ENCODE measurements at places on chromosomes 3 and 15.

- DNase-seq: no peak
These were observed 165.3 kb downstream of the SHQ1 start for GRCh38 chr3:72682936-72683452.

DNA sequence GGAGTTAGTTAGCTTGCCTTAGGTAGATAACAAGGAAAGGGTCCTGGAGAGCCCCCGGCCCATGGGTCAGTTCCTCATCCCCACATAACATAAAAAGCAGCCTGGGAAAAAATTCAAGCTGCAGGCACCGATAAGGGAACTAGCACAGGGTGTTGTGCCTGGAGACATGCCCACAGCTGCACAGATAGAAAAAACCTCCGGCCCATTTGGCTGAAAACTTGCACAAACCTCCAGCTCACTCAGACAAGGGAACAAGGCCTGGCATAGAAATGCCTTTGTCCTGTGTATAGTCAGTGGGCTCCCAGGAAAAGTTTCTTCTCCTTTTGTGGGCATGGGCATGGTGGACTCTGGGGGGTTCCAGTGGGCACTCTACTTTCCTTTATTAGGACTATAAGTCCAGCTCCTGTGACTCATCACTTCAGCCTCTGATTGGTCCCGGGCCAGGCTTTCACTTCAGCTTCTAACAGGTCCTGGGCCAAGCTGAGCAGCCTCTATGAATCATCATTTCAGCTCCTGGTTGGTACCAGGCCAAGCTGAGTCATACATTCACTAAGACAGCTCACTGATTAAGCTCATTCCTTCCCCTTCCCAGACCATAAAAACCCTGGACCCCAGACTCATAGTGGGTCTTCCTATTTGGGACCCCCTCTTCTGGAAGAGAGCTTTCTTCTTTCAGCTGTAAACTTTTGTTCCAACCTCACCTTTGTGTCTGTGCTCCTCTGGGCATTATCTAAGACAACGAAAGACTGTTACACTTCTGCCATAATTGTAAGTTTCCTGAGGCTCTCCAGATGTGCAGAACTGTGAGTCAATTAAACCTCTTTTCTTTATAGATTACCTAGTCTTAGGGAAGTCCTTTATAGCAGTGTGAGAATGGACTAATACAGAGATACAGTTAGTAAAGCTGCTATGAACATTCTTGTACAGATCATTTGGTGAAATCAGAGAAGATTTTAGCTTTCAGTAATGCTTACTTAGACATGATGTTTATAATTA, 348.0 kb upstream of the DPPA4 start:
- DNase-seq: no peak

DNA sequence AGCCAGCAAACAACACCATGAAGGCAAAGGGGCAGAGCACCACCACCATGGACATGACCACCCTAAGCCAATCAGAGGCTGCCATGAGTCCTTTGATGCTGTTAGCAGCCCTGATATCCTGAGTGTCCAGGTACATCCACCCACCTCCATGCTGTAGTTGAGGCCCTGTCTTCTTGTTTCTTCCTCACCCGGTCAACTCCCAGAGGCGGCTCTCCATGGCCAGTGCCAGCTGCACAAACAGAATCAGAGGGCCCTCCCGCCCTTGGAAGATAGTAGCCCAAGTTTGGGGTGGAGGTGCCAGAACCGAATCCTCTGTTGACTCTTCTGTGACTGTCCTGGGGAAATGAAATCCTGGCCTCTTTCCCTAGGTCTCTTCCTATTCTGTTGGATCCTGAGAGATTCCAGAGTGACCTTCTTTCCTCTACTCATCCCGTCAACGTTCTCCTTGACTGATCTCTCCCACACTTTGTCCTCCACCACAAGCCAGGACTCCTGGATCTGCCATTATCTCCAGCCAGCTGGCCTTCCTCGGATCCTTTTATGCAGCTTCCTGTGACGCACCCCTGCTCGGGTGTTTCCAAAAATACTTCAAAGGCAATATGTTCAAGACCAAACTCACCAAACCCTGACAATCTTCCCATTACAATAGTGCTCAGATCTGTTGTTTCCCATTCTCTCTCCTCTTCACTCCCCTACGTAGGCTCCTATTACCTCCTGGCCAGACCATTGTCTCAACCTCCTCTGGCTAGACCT, 45.4 kb upstream of the DLG1 start:
- DNase-seq: no peak

DNA sequence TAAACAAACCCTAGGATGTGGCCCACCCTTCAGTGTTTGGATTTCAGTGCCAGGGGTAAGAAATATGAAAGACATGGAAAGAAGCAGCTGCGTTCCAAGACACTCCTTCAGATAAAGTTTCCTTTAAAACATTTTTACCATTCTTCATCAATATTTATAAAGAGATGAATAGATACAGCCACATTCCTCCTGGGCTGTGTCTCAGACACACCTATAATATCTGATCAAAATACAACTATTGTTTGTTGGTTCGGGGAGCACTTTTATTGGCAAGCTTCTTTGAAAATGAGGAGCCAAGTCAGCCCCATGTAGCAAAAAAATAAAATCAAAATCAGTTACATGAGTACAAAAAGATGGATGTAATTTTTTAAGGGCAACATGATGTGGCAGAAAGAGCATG, 53.2 kb downstream of the RPL22L1 start:
- no peak for DNase-seq

- no peak for DNase-seq
These were observed 5.0 kb upstream of the TM2D3 start for GRCh38 chr15:101657171-101657570.

DNA sequence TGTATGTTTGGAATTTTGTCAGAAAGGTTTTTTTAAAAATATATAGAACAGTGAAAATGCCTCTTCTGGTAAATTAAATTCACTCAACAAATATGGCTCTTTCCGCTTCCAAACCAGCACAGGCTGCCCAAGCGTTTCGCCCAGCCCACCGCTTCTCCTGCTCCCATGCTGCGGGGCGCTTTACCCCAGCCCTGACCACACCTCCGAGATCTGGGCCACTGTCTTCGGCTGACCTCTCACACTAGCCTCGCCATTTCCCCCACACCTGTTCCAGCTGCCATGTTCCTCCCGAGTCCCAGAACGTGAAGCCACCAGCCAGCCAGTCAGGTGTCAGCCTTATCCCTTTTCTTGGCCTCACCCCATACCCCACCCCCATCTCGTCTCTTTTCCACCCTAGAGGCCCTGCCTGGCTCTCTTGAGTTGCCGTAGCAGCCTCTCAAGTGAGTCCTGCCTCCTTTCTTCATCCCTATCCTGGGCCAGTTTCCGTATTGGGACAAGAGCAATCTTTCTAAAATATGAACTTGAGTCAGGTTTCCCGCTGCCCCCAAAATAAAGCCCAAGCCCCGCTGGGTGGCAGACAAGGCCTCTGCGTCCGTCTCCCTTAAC, 46.5 kb downstream of the SLC12A8 start:
- DNase-seq: no peak

DNA sequence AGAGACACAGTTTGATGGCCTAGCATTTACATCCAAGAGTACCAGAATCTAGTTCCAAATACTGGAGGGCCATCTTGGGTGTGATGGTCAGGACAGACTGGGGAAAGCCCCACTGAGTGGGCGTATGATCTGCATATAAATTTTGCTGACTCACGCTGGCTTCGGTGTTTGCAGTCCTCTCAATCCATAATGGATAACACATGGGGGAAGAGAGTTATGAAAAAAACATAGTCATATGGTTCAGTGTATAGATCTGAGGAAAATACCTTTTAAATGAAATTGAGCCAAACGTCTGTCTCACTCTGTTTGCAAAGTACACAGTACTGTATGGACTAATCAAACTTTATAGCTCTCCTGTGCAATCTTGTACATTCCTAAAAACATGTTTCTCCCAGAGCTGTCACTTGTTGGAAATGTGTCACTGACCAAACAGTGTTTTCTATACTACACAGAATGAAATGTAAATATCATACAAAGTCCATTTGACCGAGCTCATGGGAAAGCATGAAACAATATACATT, 125.3 kb upstream of the THBS1 start:
- DNase-seq: no peak

- DNase-seq: no peak
These were observed 33.0 kb downstream of the GNB5 start for GRCh38 chr15:52158084-52158765.

GRCh38 chr15:68593341-68593740, 14.5 kb downstream of the CORO2B start:
- no peak for DNase-seq

DNA sequence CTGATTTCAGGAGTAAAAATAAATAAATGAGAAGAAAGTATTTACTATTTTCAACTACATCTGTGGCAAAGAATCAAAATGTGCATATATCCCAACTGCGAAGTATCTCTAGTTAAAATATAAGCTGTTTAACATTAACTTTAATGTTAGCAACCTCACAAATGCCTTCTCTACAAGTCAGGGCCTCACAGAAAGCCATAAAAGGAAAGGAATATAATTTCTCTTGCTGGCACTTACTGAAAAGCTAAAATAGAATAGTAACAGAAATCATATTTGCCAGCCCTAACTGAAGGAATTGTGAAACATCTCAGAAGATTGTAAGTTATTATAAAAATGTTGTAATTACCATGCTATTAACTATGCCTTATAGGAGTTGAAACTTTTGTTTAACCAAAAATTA, 65.1 kb upstream of the MBNL1 start:
- no peak for DNase-seq

DNA sequence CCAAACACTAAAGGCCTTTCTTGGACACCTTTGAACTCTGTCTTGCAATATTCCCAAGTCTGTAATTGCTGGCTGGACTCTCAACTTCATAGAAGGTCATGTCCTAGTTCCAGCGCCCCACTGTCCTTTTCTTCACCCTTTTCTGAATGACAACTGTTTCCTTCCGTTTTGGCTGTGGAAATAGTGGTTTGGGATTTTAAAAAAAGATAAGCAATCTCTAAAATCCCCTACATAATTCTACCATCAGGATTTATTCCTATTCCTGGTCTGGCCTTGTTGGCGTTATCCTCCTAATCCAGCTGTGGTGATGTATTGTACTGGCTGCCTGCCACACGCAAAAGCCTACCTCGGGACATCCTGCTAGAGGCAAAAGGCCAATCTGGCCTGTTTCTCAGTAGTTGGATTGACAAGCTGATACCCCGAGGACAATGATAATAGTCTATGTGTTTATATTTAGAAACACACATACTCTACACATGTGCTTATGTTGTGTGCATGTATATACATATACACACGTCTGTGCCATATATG, 440.3 kb upstream of the DPH6 start:
- DNase-seq: no peak

- no peak for DNase-seq
These were observed 280.1 kb downstream of the NEK10 start for GRCh38 chr3:27089068-27089467.

- DNase-seq: no peak
These were observed 96.1 kb downstream of the FOXP1 start for GRCh38 chr3:71487418-71487817.

- no peak for DNase-seq
These were observed 16.8 kb downstream of the BCL2L10 start for GRCh38 chr15:52095597-52096262.

DNA sequence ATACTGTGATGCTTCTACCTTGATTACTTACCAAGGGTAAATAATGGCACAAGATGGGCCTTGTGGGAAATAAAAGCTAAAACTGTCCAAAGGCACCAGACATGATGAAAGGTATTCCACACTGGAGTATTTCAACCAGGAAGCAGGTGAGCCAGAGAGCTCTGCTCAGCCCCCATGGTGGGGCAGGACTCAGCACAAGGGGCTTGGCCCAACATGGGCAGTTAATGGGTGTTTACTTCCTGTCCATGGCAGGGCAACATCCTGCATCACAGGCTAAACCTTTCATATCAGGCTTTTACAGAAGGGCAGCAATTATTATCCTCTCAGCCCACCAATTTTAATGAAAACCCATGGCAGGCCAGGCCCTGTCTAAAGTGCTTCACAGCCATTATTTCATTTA, 38.2 kb downstream of the MAGI1 start:
- no peak for DNase-seq

- DNase-seq: no peak
These were observed 215.6 kb upstream of the VEPH1 start for GRCh38 chr3:157718800-157719199.

DNA sequence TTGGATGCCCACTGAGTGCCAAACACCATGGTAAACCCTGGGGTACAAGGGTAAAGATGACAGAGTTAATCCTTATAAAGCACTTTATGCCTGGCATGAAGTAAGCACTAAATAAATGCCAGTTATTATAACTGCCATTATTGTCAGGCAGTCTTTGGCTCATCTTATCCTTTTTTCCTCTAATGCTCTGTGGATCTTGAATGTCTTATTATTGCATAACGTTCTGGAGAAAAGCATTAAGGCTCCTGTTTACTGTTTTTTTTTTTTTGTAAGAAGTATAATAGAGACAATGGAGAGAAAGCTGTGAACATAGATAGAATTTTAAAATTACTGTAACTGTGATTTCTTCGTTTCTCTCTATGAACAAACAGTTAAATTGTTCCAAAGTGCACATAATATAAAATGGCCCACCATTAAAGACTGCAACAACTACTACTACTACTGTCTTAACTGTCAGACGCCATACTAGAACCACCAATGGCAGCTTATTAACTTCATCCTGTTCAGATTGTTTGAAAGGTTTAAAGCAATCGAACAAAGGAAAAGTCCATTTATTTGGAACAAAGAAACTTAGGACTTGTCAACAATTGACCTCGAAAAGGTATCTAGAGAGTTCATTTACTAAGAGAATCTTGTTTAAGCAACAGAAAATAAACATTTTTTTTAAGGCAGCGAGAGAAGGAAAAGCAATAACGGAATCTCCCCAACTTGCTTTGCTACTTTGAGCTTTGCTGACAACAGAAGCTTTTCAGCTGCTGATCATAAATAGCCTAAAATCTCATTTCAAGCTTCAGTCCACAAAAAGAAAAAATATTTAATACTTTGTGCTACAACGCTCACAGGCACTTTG, 520.7 kb downstream of the ROBO1 start:
- no peak for DNase-seq

GRCh38 chr3:49769286-49769915, 16.9 kb downstream of the IP6K1 start:
- no peak for DNase-seq

DNA sequence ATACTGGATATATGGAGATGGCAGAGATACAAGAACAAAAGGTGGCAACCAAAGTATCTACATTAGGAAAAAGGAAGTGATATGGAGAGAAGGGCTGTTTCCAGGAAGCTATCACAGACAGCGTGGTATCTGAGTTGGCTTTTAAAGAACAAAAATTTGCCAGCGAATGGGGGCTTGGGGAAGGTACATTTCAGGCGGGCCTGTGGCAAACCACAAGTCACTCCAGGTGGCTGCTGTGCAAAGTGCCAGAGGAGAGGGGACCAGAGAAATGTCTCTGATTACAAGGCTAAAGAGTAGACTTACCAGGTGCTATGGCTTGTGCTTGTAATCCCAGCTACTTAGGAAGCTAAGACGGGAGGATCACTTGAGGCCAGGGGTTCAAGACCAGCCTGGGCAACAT, 91.1 kb downstream of the MSL2 start:
- DNase-seq: no peak
